ENCODE measurements at places on chromosomes 12 and 14.

- no peak for DNase-seq
Observed at GRCh38 chr14:71238835-71239234, 331.6 kb downstream of the PCNX1 start.

DNA sequence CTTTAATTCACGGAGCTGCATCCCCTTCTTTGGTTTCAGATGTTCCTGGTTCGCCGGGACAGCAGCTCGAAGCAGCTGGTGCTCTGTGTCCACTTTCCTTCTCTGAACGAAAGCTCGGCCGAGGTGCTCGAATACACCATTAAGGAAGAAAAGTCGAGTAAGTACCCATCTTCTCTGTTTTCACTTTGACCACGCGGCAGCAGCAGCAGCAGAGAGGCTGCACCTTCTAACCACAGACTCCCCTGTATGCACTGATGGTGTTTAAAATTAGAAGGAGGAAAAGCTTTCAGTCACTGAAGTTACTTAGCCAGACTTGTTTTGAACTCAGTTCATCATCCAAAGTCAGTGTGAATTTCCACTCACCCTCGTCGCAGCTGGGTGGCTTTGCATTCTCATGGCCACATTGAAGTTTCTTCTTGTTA lies 63.8 kb downstream of the RIN3 start:
- no peak for DNase-seq

GRCh38 chr14:87712396-87713090 lies 280.4 kb downstream of the GALC start:
- peak; percentile 28 for DNase-seq

DNA sequence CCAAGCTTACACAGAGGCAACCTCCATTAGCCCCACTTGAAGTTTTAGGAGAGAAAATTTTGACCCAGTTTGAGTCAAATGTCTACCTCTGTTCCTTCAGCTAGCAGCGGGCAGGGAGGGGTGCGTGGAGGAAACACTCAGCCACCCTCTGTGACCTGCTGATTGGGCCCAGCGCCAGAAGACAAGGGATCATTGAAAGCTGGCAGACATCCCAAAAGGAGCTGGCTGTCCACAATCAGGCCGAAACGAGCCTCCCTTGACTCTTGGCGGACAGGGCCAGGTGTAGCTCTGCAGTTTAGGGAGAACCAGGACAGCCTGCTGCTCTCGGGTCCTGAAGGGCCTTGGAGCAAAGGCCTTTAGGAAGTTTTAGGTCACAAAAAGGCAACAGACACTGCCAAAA lies 41.3 kb downstream of the CD9 start:
- DNase-seq = peak; percentile 7
